ENCODE measurements at places on chromosomes 12 and 14. TPM values are rescaled to one million over a fixed set of nuclear protein-coding genes. Genes with fewer than 3 reads are reported as not detected.

GPR84 gene
- not detected for total RNA-seq

ZFHX2 gene
- total RNA-seq, result 5.0 TPM

CCDC184 gene
- total RNA-seq, result 15.7 TPM

PTCSC3 gene
- not detected for total RNA-seq

C14orf180 gene
- not detected for total RNA-seq

PLCZ1 gene
- not detected for total RNA-seq
